Heart right ventricle (tissue), 16 donors: ENCODE measurements at places on chromosomes 6 and 20. TPM values are rescaled to one million over a fixed set of nuclear protein-coding genes. Genes with fewer than 3 reads are reported as not detected.

Gene RAET1E
- polyA plus RNA-seq = 0.29 TPM

Gene EYA4
- polyA plus RNA-seq = 1.6 TPM

Gene LY6G6D
- polyA plus RNA-seq = not detected

Gene ADISSP
- polyA plus RNA-seq = 21.0 TPM

Gene RPP40
- 3.4 TPM for polyA plus RNA-seq

Gene CALHM6
- polyA plus RNA-seq = 1.5 TPM

Gene TOX2
- 1.5 TPM for polyA plus RNA-seq

Gene POM121L2
- not detected for polyA plus RNA-seq

Gene PROCR
- 26.7 TPM for polyA plus RNA-seq

Gene FOXS1
- 7.5 TPM for polyA plus RNA-seq

Gene SNAP25
- 0.09 TPM for polyA plus RNA-seq

Gene SLCO4A1
- 52.7 TPM for polyA plus RNA-seq

Gene VAPB
- polyA plus RNA-seq = 25.8 TPM

Gene ME1
- polyA plus RNA-seq = 4.1 TPM

Gene C6orf163
- polyA plus RNA-seq = 0.35 TPM

Gene WFDC10B
- polyA plus RNA-seq = not detected

Gene FOXA2
- not detected for polyA plus RNA-seq

Gene OOEP
- polyA plus RNA-seq = not detected

Gene SPATA25
- polyA plus RNA-seq = 4.3 TPM

Gene SCGN
- polyA plus RNA-seq = 2.6 TPM

Gene JPH2
- polyA plus RNA-seq = 94.7 TPM

Gene IP6K3
- polyA plus RNA-seq = 18.4 TPM

Gene CST7
- polyA plus RNA-seq = 1.5 TPM

Gene SIRPG
- polyA plus RNA-seq = 0.10 TPM

Gene ZBTB12
- polyA plus RNA-seq = 2.0 TPM

Gene FAXC
- 0.07 TPM for polyA plus RNA-seq

Gene ADGRF1
- polyA plus RNA-seq = not detected

Gene PI3
- polyA plus RNA-seq = 0.67 TPM

Gene PNLDC1
- polyA plus RNA-seq = 0.09 TPM

Gene TPD52L1
- 42.5 TPM for polyA plus RNA-seq

Gene HDGFL1
- polyA plus RNA-seq = not detected

Gene WASF1
- polyA plus RNA-seq = 1.2 TPM

Gene ZNF165
- 0.49 TPM for polyA plus RNA-seq

Gene SLC22A1
- polyA plus RNA-seq = not detected

Gene NELFE
- polyA plus RNA-seq = 36.5 TPM

Gene LKAAEAR1
- not detected for polyA plus RNA-seq

Gene BANF2
- not detected for polyA plus RNA-seq

Gene VSTM2L
- polyA plus RNA-seq = 14.1 TPM

Gene PBX2
- polyA plus RNA-seq = 25.6 TPM

Gene DAAM2
- 16.3 TPM for polyA plus RNA-seq

Gene ADAT2
- 1.7 TPM for polyA plus RNA-seq

Gene OR2H1
- polyA plus RNA-seq = not detected

Gene NTSR1
- polyA plus RNA-seq = not detected

Gene HSP90AB1
- 235 TPM for polyA plus RNA-seq

Gene CST1
- polyA plus RNA-seq = not detected

Gene GABRR1
- 0.01 TPM for polyA plus RNA-seq
